A549 treated with GW870086 at 1 μM for 4 hours (cell line): ENCODE measurements at places on chromosomes 4 and X. TPM values are rescaled to one million over a fixed set of nuclear protein-coding genes. Genes with fewer than 3 reads are reported as not detected.

TCEAL6 gene
- not detected in 5 replicates for total RNA-seq

DDX53 gene
- not detected in 5 replicates for total RNA-seq

HELT gene
- total RNA-seq: not detected in 5 replicates

RNF212 gene
- 1.8 to 3.5 TPM (median 2.7 TPM) in 5 replicates for total RNA-seq

DUSP21 gene
- not detected in 5 replicates for total RNA-seq
